Fibroblast of lung (primary cell): ENCODE measurements at places on chromosomes 7 and 10. TPM values are rescaled to one million over a fixed set of nuclear protein-coding genes. Genes with fewer than 3 reads are reported as not detected.

GRCh38 chr10:108817584-108817983, 1105.7 kb downstream of the XPNPEP1 start:
- peak; percentile 45 for DNase-seq

DNA sequence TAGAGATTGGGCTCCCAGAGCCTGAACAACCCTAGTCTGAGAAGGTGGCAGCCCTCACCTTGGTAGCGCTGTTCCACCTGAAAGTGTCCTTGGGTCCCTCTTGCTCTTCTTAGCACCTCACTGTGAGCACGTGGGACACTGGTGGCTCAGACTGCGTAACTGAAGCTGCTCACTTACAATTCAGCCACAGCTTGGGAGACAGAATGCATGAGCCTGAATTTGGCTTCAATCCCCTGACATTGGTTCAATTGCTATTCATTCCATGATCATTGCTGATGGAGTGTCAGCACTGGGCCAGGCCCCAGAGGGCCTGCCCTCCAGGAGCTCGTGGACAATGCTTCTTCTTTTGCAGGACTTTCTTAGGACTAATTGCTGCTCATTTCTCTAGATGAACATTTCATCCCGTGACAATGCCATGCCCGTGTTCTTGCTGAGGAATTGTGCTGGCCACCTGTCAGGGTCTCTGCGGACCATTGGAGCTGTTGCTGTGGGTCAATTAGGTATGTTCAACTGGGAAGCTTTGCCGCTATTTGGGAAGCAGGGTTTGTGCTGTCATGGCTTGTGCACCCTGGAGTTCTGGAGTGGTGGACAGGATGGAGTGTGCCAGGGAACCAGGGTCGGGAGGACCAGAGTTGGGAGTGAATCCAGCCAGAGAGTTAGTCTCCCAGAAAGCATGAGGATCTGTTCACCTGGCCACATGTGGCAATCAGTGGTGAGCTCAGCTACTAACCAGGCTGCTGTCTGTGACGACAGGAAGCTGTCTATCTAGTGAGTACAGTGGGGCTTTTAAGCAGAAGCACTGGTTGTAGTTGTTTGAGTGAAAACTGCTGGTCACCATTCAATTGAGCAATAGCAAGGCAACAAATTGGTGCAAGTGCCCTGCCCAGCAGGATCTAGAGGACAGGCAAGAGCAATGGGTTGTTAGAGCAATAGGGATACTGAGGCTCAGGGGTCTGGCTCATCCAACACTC, 105.1 kb downstream of the WDFY4 start:
- DNase-seq: no peak

The ARL3 gene
- total RNA-seq: 8.5 and 10.6 TPM in 2 replicates

GRCh38 chr7:35537067-35538023, 157.6 kb downstream of the HERPUD2 start:
- DNase-seq: peak; percentile 58

DNA sequence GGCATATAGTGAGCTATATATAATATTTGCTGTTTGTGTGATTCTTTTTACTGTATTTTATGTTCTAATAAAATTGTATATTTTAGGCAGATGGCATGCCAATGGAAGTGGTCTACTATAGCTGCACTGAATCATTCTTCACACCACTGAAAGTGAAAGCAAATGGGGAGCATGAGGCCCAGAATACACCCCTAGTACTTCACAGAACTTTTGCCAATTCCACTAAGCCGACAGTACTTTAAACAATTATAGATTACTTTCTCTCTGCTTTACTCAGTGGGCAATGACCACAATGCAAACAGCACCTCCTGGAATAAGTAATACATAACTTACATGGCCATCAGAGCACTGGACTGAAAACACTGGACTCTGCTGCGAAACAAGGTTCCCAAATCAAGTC, 70.2 kb downstream of the ANKRD26 start:
- peak; percentile 32 for DNase-seq

The GNB2 gene
- total RNA-seq: 64.5 and 85.2 TPM in 2 replicates

DNA sequence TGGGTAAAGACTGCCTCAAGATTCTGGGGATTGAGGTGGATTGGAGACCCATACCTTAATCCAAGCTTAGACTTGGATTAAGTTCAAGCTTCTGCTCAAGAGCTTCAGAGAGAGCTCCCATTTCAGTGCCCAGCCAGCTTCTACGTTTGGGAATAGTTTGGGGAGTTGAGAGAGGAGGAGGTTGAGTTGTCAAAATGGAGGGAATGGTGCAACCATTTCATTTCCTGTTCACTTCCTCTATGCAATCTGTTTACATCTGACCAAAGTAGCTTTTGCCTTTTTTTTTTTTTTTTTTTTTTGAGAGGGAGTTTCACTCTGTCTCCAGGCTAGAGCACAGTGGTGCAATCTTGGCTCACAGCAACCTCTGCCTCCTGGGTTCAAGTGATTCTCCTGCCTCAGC, 65.8 kb downstream of the ENTPD1 start:
- no peak for DNase-seq

The NEUROD6 gene
- not detected in 2 replicates for total RNA-seq

- no peak for DNase-seq
Measured at GRCh38 chr7:50863053-50863452, 80.4 kb upstream of the GRB10 start.

DNA sequence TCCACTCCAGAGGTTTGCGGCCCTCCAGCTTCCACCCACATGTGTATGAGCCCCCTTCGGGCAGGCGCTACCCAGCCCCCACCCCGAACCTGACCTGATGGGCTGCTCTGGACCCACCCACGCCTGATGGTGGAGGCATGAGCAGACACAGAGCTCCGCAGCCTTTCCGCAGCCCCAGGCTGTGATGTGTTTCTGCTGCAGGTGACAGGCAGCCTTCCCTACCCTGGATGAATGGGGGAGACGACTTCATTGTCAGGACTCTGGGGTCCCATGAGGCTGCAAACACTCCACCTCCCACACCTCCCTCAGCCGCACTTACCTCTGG, 61.2 kb downstream of the OAT start:
- no peak for DNase-seq

DNA sequence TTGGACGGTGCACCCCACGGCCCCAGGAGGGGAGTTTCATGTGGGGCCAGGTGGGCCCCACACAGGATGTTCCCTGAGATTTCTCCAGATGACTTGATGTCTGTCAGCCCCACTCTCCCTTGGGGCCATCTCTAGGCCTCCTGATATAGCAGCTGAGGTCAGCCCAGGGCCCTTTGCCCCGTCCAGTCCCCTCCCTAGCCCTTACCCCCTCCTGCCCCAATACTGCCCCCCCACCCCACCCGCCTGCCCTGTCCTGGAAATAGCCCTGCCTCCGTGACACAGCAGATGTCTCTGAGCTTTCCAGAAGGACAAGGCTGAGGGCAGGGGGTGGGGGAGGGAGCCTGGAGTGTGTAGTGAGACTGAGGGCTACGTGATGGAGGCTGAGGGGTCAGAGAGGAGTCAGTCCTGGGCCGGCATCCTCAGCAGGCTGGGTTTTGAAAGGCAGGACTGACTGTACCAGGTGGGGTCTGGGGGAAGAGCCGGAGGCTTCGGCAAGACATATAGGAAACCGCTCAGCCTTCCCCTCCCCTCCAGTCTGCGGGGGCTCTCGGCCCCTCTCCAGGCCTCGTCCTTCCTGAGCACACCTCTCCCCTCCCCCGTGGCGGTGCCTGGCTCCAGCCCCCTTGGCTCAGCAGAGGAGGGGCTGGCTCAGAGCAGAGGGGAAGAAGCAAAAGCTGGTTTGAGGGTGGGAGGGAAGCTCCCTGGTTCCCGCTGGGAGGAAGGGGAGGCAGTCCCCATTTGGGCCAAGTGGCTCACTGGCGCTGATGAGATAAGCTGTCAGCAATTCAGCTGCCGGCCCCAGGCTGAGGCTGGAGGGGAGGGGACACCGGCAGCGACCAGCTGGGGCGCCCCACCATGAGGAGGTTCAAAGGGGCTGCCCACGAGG, 2.0 kb downstream of the FLNC start:
- peak; percentile 43 for DNase-seq

GRCh38 chr10:121436630-121437341, 161.5 kb downstream of the FGFR2 start:
- no peak for DNase-seq

DNA sequence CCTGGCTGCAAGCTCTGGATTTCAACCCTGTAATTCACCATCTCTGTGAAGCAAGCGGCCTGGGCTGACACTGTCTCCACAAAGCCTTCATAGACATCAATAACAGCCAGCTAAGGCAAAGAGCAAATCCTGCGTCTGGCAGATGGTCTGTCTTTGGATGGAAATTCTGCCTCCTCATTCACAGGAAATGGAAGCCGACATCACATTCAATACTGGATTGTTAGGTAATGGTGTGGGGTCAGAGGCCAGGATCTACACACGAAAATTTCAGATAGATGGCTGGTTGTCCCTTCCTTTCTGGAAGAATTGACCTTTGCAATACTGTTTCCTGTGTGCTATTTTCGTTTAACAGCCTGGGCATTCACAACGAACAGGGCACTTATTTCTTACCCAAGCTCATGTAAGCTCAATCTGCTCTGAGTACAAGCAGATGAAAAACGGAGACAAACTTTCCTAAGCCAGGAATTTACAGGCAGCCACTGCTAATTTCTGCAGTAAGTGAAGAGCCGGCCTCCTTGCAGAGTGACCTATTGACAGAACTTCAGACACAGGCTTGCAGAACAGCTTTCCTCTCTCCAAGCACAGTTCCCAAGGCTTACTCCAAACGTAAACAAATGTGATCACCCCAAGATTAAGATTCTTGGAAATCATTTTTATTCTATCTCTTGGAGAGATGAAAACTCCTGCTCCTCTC, 3.1 kb upstream of the ADAM12 start:
- peak; percentile 81 for DNase-seq

DNA sequence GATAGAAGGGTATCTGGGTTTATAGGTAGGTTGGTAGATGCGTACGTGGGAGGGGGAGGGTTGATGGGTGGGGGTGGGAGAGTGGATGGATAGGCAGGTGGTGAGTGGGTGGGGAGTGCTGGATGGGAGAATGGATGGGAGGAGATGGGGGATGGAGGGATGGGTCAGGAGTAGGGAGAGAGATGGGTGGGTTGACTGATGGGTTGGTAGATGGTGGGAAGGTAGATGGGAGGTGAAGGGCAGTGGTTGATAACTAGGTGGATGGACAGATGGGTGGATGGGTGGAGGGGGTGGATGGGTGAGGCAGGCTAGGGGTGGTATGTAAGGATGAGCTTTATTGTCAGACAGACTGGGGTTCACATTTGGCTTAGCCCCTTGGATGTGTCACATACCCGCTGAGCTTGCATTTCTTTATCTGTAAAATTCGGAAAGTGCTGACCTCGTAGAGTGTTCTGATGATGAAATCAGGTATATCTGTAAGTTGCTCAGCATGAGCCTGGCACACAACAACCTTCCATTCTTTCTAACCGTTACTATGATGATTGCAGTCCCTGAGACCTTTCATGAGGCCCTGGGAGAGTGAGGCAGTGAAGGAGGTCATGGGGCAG, 34.3 kb downstream of the SLIT1 start:
- no peak for DNase-seq

The DNAJB6 gene
- total RNA-seq: 84.5 and 86.2 TPM in 2 replicates

DNA sequence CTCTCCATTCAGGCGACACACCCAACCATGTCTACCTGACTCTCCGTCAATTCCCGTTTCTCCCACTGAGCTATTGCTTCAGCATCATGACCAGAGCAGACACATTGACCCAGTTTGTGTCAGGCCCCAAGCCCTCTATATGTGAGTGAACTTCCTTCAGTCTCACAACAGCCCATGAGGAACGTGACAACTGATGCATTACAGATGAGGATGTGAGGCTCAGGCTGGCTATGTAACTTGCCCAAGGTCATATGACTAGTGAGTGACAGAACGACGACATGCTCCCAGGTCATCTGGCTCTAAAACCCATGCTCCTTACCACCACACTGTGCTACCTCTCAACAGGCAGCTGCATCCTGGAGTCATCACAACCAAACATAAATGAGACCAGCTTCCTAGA, 3.7 kb downstream of the TMEM140 start:
- DNase-seq: no peak

DNA sequence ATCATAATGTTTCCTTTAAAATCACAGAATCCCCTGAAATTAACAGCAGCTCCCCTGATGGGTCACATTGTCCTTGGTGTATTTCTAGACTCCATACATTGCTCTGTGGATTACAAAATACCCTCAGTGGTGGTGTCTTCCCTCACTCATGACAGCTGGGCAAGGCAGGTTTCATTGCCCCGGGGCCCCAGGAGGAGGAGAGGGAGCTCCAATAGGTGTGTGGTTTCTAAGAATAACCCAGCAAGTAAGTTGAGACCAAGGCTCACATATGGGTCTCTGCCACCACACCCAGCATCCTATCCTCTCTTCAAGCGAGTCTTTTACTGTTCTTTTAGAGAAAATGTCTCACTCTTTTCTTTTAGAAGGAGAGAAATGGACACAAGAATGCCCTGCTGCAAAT, 63.6 kb downstream of the PKD1L1 start:
- DNase-seq: no peak

The AKR1C4 gene
- not detected in 2 replicates for total RNA-seq

GRCh38 chr7:114298011-114298410, 116.6 kb upstream of the FOXP2 start:
- DNase-seq: no peak

DNA sequence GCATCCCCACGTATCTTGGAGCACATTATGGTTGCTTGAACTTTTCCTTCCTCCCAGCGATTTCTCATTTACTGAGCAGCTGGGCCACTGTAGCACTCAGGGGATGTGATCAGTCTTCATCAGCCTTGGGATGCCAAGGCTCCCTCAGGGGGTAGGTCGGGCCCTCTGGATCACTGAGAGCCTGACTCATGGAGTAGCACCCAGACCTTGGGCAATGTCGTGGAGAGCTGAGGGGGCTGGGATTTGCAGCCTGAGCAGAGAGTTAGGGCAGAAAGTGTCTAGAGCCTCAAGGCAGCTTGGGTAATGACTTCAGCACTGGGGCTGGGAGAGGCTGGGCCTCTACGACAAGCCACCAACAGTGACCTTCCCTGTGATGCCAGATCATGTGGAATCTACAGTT, 86.5 kb upstream of the CXCL12 start:
- no peak for DNase-seq

The ANXA8L1 gene
- not detected in 2 replicates for total RNA-seq

DNA sequence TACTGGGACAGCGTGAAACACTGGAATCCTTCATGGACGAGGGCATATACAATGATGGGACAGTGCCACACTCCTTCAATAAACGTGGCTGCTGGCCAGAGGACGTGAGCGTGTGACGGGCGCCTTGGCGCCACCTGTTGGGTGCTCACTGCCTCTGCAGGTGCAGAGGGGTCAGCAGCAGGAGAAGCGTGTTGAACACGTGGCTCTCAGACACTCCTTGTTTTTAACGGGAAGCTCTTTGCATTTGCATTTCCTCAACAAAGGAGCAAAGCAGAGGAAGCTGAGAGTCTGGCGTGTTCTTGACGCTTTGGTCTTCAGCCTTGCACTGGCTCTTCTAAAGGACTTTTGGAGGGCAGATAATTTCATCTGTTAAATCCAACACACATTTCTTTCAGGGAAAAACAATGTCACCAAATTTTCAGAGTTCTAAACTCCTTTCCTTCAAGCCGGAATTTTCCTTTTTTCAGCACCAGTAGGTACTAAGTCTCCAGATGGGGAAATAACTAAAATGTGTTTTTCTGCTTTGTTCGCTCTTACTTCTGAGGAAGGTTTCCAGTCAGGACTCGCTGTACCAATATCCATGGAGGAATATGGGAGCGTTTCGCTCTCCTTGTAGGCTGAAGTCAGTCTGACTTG, 2.9 kb upstream of the GET4 start:
- peak; percentile 57 for DNase-seq
